ENCODE measurements at places on chromosomes 1 and 21. TPM values are rescaled to one million over a fixed set of nuclear protein-coding genes. Genes with fewer than 3 reads are reported as not detected.

DNA sequence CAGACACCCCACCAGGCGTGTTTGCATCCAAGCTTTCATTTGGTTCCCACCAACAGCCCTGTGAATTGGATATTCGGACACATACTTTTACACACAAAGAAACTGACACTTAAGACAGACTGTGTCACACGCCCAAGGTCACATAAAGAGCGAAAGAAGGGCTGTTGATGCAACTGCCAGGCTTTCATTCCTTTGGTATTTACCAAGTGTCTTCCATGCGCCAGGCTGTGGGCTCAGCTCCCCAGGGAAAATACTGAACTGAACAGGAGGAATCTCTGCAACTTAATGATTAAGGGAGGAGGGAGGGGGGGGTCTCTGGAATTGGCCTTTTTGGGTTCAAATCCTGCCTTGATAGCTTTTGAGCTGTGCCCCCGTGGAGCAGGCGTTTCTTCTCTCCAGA, 122.8 kb downstream of the ACTL8 start:
- DNase-seq: no peak

GRCh38 chr1:42680055-42680454, 2.2 kb upstream of the YBX1 start:
- no peak for DNase-seq

ZNF436 gene
- total RNA-seq: 6.5 TPM

GRCh38 chr1:19557609-19558051, 72.3 kb upstream of the CAPZB start:
- DNase-seq: no peak

- peak; percentile 93 for DNase-seq
Observed at GRCh38 chr1:192575499-192576189, at the start of gene RGS1. TSS of gene RGS1 (plus strand) at chr1:192575773. CDS start at chr1:192575793, 20 bp downstream.

DNA sequence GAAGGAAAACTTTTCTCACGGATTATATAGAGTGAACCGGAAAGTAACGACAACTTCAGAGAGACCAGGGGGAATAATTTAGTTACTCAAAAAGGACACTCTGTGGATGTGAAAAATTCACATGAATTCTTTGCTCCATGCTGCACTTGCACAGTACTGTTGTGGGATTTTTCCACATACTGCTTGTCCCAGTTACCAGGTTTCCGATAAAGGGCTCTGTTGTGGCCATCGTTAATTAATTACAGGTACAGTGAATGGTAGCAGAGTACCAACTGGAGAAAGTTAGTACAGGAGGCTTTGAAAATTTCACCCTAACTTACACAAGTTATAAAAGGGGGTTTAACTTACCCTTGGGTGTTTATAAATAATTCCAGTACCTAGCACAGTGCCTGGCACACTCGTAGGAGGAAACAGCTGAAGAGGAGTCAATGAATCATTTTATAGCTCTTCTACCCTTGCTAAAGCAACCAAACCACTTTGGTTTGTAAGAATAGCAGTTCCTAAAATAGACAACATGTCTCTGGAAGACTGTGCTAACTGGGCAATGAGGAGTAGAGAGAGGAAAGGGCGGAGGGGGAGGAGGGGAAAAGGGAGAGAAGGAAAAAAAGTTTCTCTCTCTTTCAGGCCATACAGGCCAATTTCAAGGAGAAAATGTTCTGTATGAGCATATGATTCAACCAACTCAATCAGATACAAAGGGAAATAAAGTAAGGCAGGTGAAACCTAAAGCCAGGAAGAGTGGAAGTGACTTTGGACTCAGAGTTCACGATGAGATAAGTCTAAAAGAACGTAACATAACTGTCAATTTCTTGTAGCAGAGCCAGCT, 98.3 kb upstream of the MAGI3 start:
- DNase-seq: no peak

GRCh38 chr1:94092210-94092613, 28.7 kb downstream of the ABCA4 start:
- no peak for DNase-seq

DNA sequence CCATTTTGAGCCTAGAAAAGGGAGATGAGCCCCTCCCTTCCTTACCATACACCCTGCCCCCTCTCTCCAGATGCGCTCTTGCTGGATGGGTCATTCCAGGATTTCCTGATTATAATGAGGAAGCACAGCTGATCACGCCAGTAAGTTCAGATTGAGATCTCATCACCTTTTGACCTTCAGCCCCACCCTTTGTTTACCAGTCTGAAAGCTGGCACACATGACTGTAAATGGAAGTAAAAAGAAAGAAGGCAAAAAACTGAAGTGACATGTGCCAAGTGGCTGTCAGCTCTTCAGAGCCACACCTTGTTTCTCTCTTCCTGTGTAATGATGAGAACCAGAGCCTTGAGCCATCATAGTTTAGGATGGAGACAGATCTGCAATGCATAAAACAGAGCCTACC, 27.9 kb downstream of the S1PR1 start:
- no peak for DNase-seq

- DNase-seq: peak; percentile 66
Observed at GRCh38 chr1:6171548-6172124, 8.5 kb downstream of the CHD5 start.

ABCD3 gene
- total RNA-seq: 5.7 TPM

DNA sequence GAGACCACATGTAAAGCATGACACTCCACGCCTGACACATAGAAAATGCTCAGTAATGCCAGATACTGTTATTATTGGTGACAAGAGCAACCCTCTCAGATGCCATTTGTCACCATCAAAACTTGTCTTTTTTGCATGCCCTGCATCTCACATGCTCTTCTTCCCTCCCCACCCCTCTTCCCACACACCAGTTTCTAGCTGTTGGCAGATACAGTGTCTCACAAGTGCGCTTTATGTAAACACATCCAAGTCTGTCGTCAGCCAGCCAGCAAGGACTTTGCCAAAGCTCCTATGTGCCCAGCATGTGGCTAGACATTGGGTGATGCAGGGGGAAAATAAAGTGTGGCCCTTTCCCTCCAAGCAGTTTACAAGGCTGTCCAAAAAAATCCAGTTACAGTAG, 44.9 kb upstream of the EPHA8 start:
- no peak for DNase-seq

GRCh38 chr1:50993645-50994044, 23.6 kb downstream of the CDKN2C start:
- no peak for DNase-seq

IGSF9 gene
- total RNA-seq: 0.54 TPM

- DNase-seq: no peak
Observed at GRCh38 chr1:3759796-3760195, 7.5 kb downstream of the CCDC27 start.

WNT9A gene
- total RNA-seq: 0.27 TPM

DNA sequence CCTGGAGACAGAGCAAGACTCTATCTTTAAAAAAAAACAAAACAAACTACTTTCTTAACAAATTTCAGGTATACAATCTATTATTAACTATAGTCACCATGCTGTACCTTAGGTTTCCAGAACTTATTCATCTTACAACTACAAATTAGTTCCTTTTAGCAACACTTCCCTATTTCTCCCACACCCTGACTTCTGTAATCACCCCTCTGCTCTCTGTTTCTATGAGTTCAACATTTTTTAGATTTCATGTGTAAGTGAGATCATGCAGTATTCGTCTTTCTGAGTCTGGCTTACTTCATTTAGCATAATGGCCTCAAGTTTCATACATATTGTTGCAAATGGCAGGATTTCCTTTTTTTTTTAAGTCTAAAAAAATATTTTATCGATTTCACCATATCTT, 77.9 kb upstream of the LPGAT1 start:
- no peak for DNase-seq

- DNase-seq: no peak
Observed at GRCh38 chr1:248699099-248699498, 3.5 kb downstream of the OR14I1 start.

GRCh38 chr1:96041470-96041869, 680.1 kb upstream of the PTBP2 start:
- DNase-seq: no peak

DNA sequence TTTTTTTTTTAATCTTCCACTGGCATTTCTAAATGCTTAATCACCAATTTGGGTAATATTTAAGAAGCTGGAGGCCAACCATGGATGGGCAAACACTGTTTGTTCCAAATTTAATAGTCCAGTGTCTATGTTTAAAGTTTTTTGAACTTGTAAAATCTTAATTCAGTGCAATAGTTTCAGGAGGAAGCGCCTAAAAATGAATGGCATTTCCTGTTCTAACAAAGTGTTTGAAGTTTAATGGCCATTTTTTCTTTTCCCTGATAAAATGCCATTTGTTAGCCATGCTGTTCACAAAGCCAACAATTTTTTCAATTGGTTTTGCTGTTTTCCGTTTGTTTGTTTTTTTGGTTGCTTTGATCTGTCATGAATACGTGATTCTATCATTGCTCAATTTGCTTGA, 552.1 kb downstream of the LMO4 start:
- no peak for DNase-seq

GRCh38 chr1:234707641-234708040, 97.7 kb upstream of the IRF2BP2 start:
- no peak for DNase-seq

OR2L2 gene
- 3.0 TPM for total RNA-seq

NMNAT2 gene
- total RNA-seq: under 0.01 TPM

- no peak for DNase-seq
Observed at GRCh38 chr21:38667291-38667870, 138.3 kb upstream of the ETS2 start.

OPN3 gene
- 17.8 TPM for total RNA-seq

RGS13 gene
- under 0.01 TPM for total RNA-seq

DNA sequence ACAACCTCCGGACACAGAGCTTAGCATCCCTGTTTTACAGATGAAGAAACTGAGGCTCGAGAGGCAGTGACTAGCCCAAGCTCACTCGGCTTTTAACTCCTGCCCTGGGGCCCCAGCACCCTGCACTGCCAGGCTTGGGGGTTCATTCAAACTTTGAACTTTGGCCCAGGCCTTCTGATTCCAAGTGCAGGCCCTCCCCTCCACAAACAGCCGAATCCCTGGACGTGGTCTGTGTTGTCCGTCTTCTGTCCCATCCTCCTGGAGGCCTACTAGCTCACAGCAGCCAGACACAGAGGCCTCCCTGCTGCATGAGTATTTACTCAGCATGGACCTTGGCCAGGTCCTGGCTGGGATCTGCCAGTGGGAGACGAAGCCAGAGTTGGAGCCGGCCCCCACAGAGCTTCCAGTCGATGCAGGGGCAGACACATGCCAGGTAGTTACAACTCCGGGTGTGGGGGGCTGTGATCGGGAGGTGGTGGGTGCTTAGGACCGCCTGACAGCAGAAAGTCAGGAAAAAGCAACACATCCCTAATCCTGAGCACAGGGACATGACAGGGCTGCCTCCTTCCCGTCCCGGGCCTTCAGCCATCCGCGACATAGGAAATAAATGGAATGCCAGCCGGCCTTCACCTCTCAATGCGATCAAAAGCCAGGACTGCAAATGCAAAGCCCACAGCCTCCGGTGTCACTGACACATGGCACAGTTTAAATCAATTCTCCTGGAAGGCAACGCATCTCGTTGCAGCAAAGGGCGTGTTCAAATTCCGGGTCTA, 7.4 kb downstream of the IFFO2 start:
- DNase-seq: no peak

FAAH gene
- 14.8 TPM for total RNA-seq

DNA sequence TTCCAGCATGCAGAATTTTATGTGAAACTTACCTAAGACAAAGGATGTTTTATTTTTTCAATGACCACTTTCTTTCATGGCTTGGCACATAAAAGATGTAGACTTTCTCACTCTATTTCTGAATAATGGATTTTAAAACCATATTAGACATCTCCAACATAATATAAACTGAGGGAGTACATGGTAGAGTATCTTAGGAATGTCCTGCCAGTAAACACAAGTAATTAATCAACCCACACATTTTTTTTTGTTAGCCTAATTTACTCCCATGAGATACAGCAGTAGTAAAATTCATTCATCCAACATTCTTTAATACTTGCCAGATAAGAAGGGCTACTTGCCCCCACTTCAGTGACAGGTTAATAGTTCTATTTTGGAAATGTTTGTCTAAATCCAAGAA, 235.4 kb upstream of the ADAMTS5 start:
- no peak for DNase-seq

DNA sequence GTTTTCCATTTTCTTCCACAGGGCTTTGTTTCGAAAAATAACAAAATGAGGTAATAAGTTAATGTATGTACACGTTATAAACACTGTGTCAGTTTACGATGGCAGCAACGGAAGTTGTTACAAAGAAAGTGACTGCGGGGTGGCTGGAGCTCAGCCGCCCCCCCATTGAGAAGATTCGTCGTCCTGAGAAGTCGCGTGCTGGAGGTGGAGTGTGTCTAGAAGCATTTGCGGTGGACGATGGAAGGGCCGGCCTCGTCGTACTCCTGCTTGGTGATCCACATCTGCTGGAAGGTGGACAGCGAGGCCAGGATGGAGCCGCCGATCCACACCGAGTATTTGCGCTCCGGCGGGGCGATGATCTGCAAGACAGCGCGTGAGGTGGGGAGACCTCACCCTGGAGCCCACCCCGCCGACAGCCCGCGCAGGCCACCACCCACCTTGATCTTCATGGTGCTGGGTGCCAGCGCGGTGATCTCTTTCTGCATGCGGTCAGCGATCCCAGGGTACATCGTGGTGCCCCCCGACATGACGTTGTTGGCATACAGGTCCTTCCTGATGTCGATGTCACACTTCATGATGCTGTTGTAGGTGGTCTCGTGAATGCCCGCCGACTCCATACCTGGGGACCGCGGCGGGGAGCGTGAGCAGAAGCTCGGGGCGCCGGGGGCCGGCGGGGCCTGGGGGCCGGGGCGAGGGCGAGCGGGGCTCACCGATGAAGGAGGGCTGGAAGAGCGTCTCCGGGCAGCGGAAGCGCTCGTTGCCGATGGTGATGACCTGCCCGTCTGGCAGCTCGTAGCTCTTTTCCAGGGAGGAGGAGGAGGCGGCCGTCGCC, 2.4 kb downstream of the ACTA1 start:
- no peak for DNase-seq

OR2T35 gene
- total RNA-seq: not detected

- no peak for DNase-seq
Observed at GRCh38 chr1:11414926-11415538, 63.9 kb upstream of the DISP3 start.

AZIN2 gene
- 0.81 TPM for total RNA-seq

DNA sequence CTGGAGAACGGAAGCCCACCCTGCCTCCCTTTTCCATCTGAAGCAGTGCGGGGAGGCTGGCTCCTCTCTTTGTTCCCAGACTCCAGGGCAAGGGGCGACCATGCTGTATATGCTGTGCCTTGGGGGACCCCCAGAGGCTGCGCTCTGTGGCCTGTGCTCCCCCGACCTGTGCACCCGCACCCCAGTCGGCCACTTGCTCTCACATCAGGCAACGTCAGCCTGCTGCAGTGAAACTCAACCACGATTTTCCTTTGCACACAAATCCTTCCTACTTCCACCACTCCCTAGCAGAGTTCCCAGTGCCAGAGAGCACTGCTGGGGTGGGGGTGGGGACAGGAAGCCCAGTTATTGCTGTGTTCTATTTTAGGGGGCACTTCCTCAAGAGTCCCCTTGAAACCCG, 52.5 kb downstream of the SIM2 start:
- DNase-seq: no peak
